ENCODE measurements at places on chromosomes 6 and 20. TPM values are rescaled to one million over a fixed set of nuclear protein-coding genes. Genes with fewer than 3 reads are reported as not detected.
A peak's percentile ranks its signal among the peaks of the same experiment; 100 is the strongest.

DNA sequence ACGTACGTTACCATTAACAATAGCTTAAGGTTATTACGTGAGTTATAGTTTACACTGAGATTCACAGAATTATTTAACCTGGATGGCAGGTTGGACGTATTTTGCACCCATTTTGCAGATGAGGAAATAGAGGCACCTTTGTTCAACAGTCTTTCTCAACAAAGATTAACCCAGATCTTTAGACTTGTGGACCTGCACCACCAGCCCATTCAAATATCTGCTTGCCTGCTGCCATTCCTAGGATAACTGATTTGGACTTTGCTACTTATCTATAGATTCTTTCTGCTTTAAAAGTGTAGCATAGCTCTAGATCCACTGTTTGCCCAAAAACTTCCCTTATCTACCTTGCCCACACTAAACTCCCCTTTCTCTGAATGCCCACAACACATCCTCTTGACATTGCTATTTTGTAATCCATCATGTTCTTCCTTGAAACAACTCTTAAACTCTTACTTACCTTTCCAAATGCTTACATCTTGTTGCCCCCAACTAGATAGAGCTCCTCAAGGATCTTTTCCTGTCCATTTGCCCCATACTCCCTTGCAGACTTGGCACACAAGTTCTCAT lies 56.4 kb upstream of the TNFAIP3 start:
- no peaks in the 10 kb centered on the region for H3K27me3 ChIP-seq
- H3K4me1 ChIP-seq: peaks cover 27% of the 10 kb centered on the region
- peak overlapping the region; percentile 80 for H3K27ac ChIP-seq
- peaks cover 8% of the 10 kb centered on the region for H3K36me3 ChIP-seq
- peak overlapping the region; percentile 32 for H3K4me3 ChIP-seq

GRCh38 chr6:99093456-99094190 lies 145.9 kb upstream of the FBXL4 start:
- H3K36me3 ChIP-seq: no peaks in the 10 kb centered on the region
- peaks cover 5% of the 10 kb centered on the region for H3K4me1 ChIP-seq
- H3K4me3 ChIP-seq: no peak overlapping the region
- no peak overlapping the region for H3K27ac ChIP-seq

DNA sequence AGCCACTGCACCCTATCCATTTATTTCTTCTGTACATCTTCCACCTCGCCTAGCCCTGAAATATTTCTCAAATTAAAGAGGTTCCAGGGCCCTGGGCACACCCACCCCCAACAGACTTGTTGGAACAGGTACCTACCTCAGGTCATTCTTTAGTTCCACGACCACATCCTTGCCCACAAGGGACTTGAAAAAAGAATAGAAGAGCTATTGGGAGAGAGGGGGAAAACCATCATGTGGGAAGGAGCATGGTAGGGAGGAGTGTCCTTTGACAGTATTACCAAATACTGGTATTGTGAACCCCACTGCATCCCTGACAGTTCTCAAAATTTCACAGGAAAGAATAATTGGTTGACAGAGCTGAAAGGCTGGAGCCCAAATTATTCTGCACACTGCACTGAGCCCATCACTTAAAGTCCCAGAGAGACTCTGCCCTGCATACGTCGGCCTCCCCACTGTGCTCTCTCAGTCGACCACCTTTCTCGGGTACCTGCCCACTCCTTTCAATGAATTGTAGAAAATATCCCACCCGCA lies 762 bp downstream of the LSM2 start:
- peaks cover 21% of the 10 kb centered on the region for H3K36me3 ChIP-seq
- H3K4me1 ChIP-seq: peaks cover 23% of the 10 kb centered on the region
- DNase-seq: no peak
- H3K27me3 ChIP-seq: no peaks in the 10 kb centered on the region

DNA sequence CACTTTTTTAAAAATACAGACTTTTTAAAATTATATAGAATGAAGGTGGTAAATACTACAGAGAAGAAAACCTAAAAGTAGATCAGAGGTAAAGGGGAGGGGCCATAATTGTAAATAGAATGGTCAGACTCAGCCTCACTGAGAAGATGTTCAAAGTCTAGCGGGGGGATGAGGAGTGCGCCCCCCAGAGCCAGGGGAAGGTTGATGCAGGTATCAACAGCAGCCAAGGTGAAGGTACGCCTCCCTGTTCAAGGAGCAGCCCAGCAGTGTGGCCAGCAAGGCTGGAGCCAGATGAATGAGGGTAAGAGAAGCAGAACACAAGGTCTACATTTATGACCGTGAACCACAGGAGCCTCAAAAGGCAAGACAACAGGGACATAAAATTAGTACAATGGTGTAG lies 204.1 kb downstream of the PTPRT start:
- H3K27me3 ChIP-seq: no peaks in the 10 kb centered on the region
- H3K4me1 ChIP-seq: no peaks in the 10 kb centered on the region
- no peak overlapping the region for H3K27ac ChIP-seq
- no peaks in the 10 kb centered on the region for H3K36me3 ChIP-seq
- no peak for DNase-seq

GRCh38 chr6:159654483-159655098 lies 38.5 kb downstream of the SOD2 start:
- no peak overlapping the region for H3K4me3 ChIP-seq
- no peaks in the 10 kb centered on the region for H3K4me1 ChIP-seq
- no peak overlapping the region for H3K27ac ChIP-seq
- no peak for DNase-seq

- no peaks in the 10 kb centered on the region for H3K4me1 ChIP-seq
- H3K27ac ChIP-seq: no peak overlapping the region
- H3K4me3 ChIP-seq: no peak overlapping the region
- peaks cover 14% of the 10 kb centered on the region for H3K27me3 ChIP-seq
- H3K36me3 ChIP-seq: no peaks in the 10 kb centered on the region
Observed at GRCh38 chr20:17721802-17722486, 22.2 kb downstream of the BANF2 start.

- H3K4me1 ChIP-seq: peaks cover 17% of the 10 kb centered on the region
- no peak overlapping the region for H3K27ac ChIP-seq
- H3K4me3 ChIP-seq: no peak overlapping the region
Observed at GRCh38 chr6:47727391-47727790, 29.0 kb downstream of the ADGRF4 start.

Gene BTN1A1
- total RNA-seq: 0.11 TPM

Gene SLC22A7
- total RNA-seq: not detected

Data from activated naive CD8-positive, alpha-beta T cell treated with anti-CD3 and anti-CD28 coated beads, Interleukin-2, amount 10 ng/mL, durations not matched to agents 7 days and 5 days (primary cell).